ENCODE measurements at places on chromosomes 16 and 17.

GRCh38 chr17:39738568-39738901, 797 bp downstream of the GRB7 start:
- no peak for DNase-seq

- no peak for DNase-seq
Observed at GRCh38 chr16:10679921-10680320, 14.8 kb downstream of the TEKT5 start.

DNA sequence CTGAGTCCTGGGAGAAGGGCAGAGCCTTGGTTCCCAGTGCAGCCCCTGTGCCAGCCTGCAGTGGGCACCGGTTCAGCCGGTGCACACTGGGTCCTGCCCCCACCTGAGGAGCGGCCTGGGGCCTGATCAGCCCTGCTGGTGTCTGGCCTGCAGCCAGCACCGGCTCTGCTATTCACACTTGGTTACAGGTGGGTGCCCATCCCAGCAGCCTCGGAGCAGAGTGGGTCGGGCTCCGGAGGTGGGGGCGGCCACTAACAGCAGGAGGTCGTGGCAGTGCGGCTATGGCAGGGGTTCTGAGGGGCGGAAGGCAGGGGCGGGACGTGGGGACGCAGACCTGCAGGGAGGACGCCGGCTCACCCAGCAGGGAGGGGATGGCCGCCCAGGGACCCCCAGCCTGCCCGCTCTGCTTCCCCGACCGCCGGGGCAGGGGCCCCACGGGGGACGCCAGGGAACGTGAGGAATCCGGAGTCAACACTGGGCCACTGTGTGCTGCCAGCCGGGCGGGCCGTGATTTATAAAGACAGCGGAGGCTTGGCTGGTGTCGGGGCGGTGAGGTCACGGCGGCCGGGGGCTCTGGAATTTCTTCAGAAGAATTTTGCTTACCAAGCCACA, 20.3 kb downstream of the METRNL start:
- DNase-seq = peak; percentile 76

- DNase-seq = no peak
Observed at GRCh38 chr16:72677662-72678447, 370.1 kb downstream of the ZFHX3 start.

- peak; percentile 44 for DNase-seq
Observed at GRCh38 chr17:41464682-41465081, 2.5 kb downstream of the KRT32 start.

Measured in umbilical cord (tissue), 2 donors.